Cerebellar nuclear complex (tissue), 1 donor: ENCODE measurements at places on chromosomes 4 and X.

GRCh38 chr4:83552924-83553323, 17.0 kb downstream of the GPAT3 start:
- no peak for DNase-seq

DNA sequence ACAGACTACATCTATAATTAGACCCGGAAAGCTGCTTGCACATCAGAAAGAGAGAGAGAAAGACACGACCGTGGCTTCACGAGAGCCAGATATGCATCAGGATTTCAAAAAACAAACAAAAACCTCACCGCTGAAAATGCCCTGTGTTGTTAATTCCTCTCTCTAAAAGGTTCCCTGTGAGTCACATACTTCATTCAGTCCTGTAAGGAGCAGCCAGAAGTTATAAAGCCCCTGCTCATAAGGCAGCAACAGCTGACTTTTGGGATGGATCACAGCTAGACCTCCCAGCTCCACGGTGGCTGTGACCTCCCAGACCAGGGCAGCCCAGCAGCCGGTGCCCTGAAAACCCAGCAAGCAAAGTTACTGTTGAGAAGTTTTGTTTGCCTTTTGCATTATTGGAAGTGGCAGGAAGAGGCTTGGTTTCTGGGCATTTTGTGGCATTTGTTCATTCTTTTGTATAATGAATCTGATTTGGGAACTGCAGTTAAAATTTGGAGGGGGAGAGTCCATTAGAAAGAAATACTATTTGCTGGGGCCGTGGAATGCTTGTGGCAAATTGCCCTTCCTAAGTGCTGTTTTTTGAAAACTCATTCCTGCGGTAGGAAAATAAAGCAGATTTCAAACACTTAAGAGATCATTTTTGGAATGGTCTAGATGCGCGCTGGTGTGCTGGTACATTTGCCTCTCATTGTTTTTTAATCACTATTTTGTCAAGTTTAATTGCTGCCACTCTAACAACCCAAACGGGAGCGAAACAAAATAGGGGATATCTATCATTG, 520.4 kb downstream of the BCOR start:
- no peak for DNase-seq

- no peak for DNase-seq
These were observed 55.5 kb downstream of the CLDN22 start for GRCh38 chr4:183264614-183265013.

DNA sequence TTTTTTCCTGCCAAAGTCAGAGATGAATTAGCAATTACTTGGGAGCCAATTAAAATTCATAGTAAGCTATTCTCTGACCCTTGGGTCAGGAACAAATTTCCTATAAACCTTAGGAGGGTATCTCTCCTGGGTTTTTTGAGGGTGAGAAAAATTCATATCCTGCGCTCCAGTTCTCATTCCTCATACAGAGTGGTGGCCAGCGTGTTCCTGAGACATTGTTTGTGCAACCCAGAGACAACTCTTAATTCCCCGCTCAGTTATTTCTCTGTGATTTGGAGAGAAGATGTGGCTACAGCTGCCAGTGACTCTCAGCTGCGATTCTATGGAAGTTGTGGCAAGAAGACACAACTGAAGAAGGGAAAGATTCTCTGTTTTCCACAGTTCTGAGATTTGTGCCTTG, 37.9 kb upstream of the CBR4 start:
- no peak for DNase-seq

- DNase-seq: no peak
These were observed 8.7 kb upstream of the PJA1 start for GRCh38 chrX:69173906-69174305.

DNA sequence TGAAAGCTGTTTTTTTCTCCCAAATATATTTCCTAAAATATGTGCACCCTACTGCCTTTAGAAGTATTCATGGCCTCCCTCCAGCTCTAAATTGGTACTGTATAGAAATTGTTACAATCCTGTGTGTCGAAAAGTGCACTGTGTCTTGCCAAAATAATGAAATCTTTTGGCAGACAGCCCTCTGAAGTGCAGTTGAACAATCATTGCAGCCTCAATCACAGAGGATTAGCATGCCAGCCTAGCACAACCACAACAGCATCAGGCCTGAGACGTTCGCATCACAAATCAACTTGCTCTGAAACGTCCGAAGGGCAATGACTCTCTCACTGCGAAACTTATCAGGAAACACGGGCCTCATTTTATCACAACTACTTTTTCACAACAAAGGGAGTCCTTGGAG, 99.0 kb downstream of the ANOS1 start:
- DNase-seq: no peak

- no peak for DNase-seq
These were observed 7.6 kb downstream of the ZIC3 start for GRCh38 chrX:137573324-137574101.

- DNase-seq: no peak
These were observed 531.8 kb upstream of the GALNTL6 start for GRCh38 chr4:171281359-171281758.

GRCh38 chr4:130026185-130026584, 930.2 kb downstream of the C4orf33 start:
- no peak for DNase-seq
